AG04450 (cell line): ENCODE measurements at places on chromosomes 3 and 15.

GRCh38 chr3:186653080-186653707, 12.6 kb upstream of the HRG start:
- no peak for DNase-seq

- no peak for DNase-seq
These were observed 42.0 kb downstream of the UMPS start for GRCh38 chr3:124772081-124772831.

GRCh38 chr3:9130345-9131305, 118.8 kb downstream of the SRGAP3 start:
- no peak for DNase-seq

DNA sequence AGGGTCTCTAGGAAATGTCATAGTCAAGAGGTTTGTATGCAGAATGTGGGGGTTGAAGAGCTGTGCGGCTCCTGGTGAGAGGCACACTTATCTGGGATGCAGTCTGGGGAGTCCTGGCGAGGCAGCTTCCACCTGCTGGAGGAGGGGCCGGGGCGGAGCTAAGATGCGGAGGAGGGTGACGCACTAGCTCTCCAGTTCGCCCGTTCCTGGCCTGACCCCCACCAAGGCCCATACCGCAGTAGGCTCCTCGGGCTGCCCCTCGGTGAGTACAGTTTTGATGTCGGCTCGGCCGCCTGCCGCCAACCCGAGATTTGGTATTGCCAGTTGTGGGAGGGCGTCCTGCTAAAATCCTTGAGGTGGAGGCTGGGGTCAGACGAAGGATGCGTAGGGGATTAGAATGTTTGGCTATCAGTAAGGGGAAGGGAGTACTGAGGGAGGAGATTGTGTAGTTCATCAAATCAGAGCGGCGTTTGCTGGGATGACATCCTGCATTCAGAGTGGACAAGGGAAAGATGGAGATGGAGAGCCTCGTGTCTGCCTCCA, at the start of gene SCG5:
Gene SCG5, plus strand, starts transcription at position 194 of the 543 bp plus-strand sequence. CDS start 1,883 bp downstream, outside the sequence.
- no peak for DNase-seq

DNA sequence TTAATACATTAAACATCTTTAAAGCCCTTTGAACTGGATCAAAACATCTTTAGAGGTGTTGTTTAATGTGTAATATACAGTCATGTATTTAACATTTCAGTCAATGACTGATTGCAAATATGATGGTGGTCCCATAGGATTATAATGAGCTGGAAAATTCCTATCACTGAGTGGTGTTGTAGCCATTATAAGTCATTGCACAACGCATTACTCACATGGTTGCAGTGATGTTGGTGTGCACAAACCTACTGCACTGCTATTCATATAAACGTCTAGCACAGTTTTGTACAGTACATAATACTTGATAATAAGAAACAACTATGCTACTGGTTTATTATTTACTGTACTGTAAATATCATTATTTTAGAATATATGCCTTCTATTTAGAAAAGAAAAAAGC, 75.6 kb downstream of the DTWD1 start:
- no peak for DNase-seq

DNA sequence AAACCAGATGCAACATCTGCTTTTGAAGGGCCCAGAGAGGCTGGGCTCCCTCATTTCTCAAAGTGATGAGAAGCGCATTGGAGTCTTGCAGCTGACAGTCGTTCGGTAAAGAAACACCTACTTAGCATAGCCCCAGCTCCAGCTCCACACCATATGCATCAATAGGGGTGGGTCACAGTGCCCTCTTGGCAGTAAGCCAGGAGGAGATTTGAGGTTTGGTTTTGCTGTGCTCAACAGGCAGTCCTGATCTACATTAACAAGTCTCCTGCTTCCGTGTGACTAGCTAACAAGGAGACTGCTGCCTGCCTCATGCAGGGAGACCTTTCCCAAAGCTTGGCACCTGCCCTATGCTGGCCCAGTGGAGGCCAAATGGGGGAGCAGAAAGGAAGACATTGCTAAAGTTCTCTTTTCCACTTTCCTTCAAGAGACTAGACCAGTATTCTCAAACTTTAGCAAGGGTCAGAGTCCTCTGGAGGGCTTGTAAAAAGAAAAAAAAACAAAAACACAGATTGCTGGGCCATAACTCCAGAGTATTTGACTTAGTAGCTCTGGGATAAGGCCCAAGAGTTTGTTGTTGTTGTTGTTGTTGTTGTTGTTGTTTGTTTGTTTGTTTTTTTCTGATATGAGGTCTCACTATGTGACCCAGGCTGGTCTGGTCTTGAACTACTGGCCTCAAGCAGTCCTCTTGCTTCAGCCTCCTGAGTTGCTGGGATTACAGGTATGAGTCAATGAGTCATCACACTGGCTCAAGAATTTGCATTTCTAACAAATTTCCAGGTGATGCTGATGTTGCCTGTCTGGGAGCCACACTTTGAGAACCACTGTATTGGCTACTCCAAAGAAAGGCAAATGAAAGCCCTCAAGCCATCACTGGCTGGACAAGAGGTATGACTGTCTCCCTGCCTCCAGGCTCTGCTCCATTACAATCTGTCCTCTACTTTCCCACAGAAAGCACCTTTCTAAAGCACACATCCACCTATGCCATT, 294.9 kb downstream of the RORA start:
- no peak for DNase-seq

DNA sequence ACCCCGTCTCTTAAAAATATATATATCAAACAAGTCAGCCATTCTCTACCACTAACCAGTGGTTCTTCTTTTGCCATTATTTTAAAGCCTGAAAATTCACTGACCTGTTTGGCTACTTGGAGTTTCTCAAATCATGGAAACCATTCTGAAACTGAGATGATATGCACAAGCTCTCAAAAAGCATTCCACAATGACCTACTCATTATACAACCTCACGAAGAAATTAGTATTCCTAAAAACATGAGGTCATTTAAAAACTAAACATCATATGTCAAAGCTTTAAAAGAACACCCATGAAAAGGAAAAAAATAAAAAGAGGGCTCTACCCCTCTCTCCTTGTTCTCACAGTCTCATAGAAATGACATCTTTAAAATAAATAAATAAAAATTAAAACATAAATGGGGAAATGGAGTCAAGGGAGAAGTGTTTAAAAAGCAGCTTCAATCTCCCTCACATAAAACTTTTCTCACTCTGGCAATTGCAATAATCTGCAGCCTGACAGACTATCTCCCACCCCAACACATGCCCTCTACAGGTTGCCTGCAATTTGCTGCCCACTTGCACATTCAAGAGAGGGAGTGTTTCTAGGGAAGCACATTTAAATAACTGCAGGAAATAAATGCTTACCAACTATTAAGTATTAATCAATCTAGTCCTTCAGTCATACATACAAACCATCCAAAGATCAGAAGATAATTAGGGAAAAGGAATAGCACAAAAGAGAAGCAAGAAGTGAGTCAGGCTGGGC, 73.3 kb downstream of the TRANK1 start:
- DNase-seq: no peak

- no peak for DNase-seq
These were observed 27.7 kb upstream of the SSR3 start for GRCh38 chr3:156582532-156583183.

DNA sequence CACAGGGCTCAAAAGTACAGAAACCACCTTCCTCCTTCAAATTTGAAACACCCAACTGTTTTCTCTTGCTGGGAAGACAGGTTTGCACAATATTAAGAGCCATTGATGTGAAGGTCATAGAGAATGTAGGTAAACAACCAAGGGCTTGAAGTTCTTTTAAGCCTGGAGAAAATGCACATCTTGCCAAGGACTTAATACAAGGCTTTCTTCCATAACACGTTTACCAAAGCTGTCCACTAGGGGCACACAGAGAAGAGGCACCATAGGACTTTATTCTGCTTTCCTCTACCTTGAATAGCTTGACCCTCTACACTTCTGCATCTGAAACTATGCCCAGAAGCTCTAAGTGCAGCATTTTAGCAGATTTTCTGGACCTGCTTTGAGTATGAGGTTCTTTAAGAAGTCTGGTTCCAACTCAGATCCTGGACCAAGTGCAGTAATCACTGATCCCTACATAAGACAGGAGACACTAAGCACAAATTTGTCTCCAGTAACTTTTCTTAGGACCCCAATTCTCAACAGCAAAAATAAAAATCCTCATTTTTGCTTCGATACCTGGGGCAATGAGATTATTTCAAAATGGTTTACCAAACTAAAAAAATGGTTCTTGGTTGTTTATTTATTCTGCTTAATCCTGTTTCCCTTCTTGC, 138.0 kb downstream of the FBN1 start:
- peak; percentile 11 for DNase-seq

GRCh38 chr3:171955598-171955997, 83.8 kb upstream of the FNDC3B start:
- DNase-seq: no peak

DNA sequence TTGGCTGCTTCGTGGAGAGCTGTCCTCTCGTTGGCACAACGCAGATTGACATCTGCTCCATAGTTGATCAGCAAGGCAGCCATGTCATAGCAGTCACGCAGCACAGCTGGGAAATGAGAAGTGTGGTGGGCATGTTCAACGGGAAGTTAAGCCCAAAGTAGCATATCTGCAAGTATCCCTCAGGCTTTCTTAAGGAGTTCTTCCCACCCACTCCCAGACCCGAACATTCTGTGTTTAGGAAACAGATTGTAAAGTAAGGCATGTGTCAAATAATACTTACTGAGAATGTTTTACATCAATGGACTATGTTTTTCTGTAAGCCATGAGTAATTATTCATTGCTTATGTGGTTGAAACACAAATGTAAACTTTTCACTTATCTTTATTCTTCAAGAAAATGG, 9.2 kb downstream of the ASB14 start:
- DNase-seq: no peak

DNA sequence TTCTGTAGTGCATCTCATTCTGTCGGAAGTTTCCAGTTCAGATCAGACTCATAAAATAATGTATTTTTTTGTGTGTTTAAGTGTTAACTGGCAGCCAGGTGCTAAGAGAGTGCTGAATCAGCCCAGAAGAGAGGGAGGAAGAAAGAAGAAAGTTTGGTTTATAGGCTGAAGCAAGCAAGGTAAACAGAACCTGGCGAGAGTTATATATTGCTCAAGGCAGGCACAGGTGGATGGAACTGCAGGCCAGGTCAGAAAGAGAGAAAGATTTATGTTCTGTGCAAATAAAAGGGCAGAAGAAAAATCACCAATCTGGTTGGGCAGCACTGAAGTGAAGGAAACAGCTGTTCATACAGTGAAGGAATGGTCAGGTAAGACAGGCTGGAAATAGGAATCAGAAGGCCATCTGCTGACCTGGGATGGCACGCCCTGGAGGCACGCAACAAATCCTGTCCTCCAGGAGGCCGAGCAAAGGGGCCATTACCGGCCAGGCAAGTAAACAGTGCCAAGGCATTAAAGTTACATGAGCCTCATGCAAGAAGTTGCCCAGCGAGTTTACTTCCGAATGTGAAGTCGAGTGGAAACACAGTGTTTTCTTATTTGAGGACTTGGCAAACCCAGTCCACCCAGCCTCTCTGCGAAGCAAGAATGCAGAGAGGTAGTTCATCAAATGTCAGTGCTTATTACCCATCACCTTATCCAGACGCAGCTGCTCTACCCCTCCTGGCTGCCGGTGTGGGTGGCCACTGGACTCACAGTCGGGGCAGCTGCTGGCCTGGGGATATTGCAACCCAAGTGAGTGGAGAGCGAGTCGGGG, 309.8 kb downstream of the VPS13C start:
- DNase-seq: no peak

GRCh38 chr15:50810128-50810527, 44.6 kb upstream of the SPPL2A start:
- DNase-seq: no peak

DNA sequence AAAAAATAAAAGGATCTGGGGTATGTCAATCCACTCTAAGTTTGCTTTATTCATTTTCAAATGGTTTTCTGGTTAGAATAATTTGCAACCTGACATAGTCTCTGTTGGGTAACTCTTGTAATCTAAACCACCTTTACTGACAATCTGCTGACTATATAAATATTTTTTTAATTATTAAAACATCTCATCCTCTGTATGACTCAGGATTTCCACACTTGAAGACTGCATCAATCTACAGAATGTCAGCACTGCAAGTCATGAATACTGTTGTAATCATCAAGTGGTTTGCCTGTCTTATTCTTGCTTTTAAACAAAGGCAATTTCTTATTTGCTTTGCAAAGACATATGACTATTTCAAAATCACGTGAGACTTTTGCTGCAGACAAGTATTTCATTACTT, 42.1 kb downstream of the VGLL3 start:
- no peak for DNase-seq

DNA sequence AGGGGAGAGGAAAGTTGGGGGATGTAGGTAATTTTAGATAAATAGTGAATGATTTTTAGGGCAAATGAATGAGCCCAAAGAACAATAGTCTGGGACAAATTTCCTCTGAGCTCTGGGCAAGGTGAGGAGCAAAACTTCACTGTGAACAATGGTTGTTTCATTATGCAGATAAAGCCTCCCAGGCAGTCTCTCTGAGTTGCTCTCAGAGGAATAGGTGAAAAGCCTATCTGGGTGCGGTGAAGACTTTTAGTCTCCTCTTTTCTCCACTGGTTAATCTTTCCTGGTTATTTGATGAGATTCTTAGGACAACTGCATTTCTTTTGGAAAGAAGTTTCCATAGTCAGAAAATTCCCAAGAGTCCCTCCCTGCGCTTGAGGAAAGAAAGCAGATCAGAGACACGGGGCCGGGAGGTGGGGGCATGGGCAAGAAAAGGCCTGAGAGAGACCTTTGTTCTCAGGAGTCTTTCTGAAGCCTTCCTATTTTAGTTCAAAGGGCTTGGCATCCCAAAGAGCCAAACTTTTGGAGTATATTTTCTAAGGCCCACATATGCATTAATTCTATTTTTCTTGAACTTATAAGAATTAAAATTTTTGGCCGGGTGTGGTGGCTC, 353.6 kb upstream of the SLCO3A1 start:
- DNase-seq: no peak

GRCh38 chr3:97692831-97693230, 71.7 kb upstream of the ARL6 start:
- no peak for DNase-seq

- no peak for DNase-seq
These were observed 22.3 kb upstream of the SMCO1 start for GRCh38 chr3:196537319-196537984.

- DNase-seq: peak; percentile 67
These were observed 19.8 kb downstream of the LARP6 start for GRCh38 chr15:70833861-70834765.

DNA sequence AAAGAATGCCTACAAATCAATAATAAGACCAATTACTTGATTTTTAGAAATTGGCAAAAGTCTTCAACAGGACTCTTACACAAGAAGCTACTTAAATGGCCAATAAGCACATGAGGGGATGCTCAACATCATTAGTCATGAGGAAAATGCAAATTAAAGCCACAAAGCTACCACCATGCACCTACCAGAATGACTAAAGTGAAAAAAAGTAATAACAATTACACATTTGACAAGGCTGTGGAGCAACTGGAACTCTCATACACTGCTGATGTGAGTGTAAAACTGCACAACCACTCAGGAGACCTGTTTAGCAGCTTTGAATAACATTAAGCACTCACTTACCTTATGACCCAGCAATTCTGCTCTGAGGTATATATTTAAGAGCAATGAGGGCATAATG, 68.4 kb downstream of the PPCDC start:
- no peak for DNase-seq

DNA sequence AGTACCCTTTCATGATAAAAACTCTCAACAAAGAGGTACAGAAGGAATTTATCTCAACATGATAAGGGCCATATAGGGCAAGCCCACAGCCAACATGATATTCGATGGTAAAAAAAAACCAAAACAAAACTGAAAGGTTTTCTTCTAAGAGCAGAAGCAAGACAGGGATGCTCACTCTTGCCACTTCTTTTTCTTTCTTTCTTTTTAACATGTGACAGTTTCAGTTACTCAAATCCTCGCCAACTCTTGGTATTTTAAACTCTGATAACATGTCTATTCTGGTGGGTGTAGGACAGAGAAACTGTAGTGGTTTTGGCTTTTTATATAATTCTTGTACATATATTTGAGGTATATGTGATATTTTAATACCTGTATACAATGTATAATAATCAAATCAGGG, 74.0 kb upstream of the NMNAT3 start:
- no peak for DNase-seq
